WTC11 (cell line): ENCODE measurements at places on chromosomes 5 and 9.

GRCh38 chr9:126496181-126496576, 117.5 kb upstream of the LMX1B start:
- DNase-seq, result no peak

- no peak for DNase-seq
These were observed 251.6 kb upstream of the HAPLN1 start for GRCh38 chr5:83972236-83972635.

GRCh38 chr5:132272311-132273210, 15.1 kb downstream of the PDLIM4 start:
- DNase-seq, result peak; percentile 89

GRCh38 chr5:91384671-91385430, 1.7 kb upstream of the ARRDC3 start:
- no peak for DNase-seq

- no peak for DNase-seq
These were observed 755.0 kb downstream of the DNAH5 start for GRCh38 chr5:13189532-13189931.

GRCh38 chr5:148735301-148735835, 81.0 kb upstream of the HTR4 start:
- DNase-seq, result no peak

- no peak for DNase-seq
These were observed 142.8 kb downstream of the PALM2AKAP2 start for GRCh38 chr9:109922617-109923470.

DNA sequence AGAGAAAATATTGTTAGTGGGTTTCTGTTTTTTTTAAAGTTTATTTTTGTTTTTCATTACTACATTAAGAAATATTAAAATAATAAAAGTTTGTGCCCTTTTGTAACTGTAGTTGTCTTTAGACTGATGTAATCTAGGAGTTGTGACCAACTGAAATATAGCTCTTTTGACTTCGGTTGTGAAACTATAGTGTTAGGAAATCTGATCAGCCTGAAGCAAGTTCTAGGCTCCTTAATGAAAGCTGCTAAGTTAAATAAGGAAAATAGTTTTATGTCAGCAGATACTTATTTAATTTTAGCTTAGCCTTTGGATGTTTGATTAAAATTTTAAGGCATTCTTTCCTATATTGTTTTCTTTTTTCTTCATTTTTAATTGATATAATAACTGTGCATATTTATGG, 14.2 kb downstream of the AP3S1 start:
- DNase-seq, result no peak
